ENCODE measurements at places on chromosomes 4 and X.

DNA sequence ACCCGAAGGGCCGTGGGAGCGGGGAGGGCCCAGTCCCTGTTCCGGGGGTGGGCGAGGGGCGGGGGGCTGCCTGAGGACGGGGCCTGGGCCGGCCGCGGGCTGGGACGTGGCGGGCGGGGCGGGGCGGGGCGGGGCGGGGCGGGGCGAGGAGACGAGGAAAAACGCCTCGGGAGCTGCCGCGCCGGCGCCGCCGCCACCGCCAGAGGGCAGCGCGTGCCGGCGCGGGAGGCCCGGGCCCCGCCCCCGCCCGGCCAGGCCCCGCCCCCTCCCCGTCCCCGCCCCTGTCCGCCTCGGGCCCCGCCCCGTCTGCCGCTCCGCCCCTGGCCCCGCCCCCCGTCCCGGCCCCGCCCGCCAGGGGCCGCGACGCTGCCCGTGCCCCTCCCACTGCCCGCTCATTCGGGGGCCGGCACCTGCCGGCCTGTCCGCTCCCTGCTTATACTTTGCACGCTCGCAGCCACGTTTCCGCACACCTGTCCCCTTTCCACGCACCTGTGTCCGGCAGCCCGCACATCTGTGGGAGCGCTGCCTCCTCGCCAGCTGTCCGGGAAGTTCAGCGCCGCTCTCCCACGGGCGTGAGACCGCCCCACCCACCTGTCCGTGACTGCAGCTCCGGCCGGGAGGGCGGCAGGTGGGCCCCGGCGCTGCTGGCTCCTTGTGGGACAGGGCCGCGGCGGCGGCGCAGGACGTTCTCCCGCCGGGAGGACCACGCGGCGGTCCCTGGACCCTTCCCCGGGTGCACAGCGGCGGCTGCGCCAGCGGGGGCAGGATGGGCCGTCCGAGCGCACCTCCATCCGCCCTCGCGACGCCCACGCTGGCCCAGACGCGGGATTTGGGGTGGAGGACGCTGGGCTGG lies 1.7 kb upstream of the FGFRL1 start:
- peak; percentile 82 for DNase-seq

- DNase-seq: no peak
These were observed 11.6 kb downstream of the HTT start for GRCh38 chr4:3085948-3086670.

- DNase-seq: no peak
These were observed 95.7 kb downstream of the PWWP3B start for GRCh38 chrX:106263817-106264216.

GRCh38 chrX:131262200-131262599 lies 26.9 kb downstream of the IGSF1 start:
- DNase-seq: no peak

GRCh38 chr4:37815591-37815990 lies 10.9 kb upstream of the PGM2 start:
- DNase-seq: no peak

DNA sequence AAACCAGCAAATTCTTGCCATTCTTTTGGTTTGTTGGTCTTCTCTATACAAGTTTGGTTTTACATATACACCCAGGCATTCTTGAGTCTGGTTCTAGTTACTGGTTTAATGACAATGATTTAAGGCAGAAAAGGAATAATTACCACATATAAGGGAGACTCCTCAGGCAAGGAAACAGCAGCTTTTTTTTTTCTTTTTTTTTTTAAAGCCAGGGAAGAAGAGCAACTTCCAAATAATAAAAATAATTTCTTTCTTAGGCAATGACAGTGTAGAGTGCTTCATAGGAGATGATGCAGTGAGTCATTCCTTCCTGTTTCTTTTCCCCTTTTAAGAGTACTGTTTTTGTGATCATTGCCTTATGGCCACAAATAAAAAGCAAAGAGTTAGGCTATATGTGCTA lies 289.7 kb downstream of the DKK2 start:
- no peak for DNase-seq

GRCh38 chrX:153634832-153635231 lies 12.2 kb upstream of the DUSP9 start:
- DNase-seq: no peak

DNA sequence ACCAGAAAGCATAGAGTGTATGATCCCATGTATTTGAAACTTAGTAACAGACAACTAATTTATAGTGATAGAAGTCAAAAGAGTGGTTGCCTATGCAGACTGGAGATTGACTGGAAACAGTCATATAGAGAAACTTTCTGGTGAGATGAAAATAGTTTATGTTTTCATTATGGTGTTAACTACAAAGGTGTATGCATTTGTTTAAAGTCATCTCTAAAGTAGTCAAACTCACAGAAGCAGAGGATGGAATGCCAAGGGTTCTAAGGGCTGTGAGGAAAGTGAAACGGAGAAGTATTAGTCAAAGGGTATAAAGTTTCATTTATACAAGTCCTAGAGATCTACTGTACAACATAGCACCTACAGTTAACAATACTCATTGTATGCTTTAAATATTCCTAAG lies 45.8 kb downstream of the ENOX2 start:
- DNase-seq: no peak

GRCh38 chrX:109629310-109629709 lies 4.3 kb upstream of the KCNE5 start:
- no peak for DNase-seq

All from left lung (tissue), 14 donors.